ENCODE measurements at places on chromosomes 16 and 17. TPM values are rescaled to one million over a fixed set of nuclear protein-coding genes. Genes with fewer than 3 reads are reported as not detected.

KRT24 gene
- total RNA-seq: not detected

NR1D1 gene
- total RNA-seq: 3.3 TPM

AGRP gene
- total RNA-seq: not detected

FASN gene
- 229 TPM for total RNA-seq

MFAP4 gene
- total RNA-seq: not detected

TIMP2 gene
- total RNA-seq: 1.7 TPM

TMEM238L gene
- not detected for total RNA-seq

All from activated CD8-positive, alpha-beta memory T cell treated with anti-CD3 and anti-CD28 coated beads, Interleukin-2, amount 10 ng/mL, durations not matched to agents 7 days and 5 days (primary cell).